ENCODE measurements at places on chromosomes 12 and 14.

- no peak for DNase-seq
Observed at GRCh38 chr14:64825006-64825405, 54.7 kb downstream of the SPTB start.

- no peak for DNase-seq
Observed at GRCh38 chr12:66187036-66187435, 2.0 kb upstream of the IRAK3 start.

DNA sequence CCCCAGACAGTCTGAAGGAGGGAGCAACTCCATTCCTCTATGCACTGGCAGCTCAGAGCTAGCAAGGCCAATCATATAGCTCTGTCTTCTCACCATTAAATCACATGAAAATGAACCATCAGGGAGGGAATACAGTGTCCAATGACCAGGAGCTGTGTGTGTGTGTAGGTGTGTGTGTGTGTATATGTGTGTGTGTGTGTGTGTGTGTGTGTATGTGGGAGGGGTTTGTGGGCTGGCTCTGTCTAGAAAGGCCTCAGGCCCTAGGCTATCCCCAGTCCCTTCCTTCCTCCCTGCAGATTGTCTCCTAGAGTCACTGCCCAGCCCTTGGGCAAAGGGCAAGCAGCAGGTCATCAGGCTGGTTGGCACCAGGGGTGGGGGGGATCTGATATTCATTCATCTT, 5.7 kb upstream of the SUSD6 start:
- DNase-seq = no peak

DNA sequence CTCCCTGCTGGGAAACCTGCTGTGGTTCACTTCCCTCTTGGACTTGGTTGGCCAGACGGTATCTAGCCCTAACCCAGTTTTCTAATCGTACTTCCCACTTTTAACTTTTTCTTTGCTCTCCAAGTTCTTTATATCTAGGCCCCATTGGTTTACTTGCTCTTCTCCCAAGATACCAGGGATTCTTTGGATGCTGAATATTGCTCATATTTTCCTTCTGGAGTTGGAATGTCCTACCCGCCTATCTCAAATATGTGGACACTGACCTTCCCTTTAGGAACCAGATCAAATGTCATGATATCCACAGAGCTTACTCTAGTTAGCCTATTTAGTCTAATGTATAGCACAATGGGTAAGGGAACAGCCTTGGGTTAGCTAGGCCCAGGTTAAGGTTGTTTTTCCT, 228.6 kb downstream of the DACT1 start:
- no peak for DNase-seq

GRCh38 chr12:14853961-14854360, 10.6 kb upstream of the ART4 start:
- DNase-seq = no peak
